ENCODE measurements at places on chromosomes 12 and 14.

DNA sequence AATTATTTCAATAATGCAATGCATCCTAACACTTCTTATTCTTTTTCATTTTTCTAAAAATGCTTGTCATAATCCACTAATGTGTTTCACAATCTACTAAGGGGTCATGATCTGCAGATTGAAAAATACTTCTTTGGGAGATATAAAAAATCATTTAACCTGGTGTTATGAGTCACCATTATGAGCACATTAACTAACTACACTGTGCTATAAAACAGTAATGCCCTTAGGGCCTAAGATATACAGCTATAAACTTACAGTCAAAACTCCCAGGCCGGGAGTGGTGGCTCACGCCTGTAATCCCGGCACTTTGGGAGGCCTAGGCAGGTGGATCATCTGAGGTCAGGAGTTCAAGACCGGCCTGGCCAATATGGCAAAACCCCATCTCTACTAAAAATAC, 14.2 kb downstream of the ATXN2 start:
- H3K27ac ChIP-seq = no peak overlapping the region
- H3K27me3 ChIP-seq = no peaks in the 10 kb centered on the region
- H3K4me3 ChIP-seq = no peak overlapping the region
- no peak for DNase-seq

- no peak overlapping the region for H3K27ac ChIP-seq
- DNase-seq = peak; percentile 70
- no peak overlapping the region for H3K4me3 ChIP-seq
- H3K4me1 ChIP-seq = no peaks in the 10 kb centered on the region
Observed at GRCh38 chr14:33676135-33676566, 274.7 kb downstream of the EGLN3 start.

DNA sequence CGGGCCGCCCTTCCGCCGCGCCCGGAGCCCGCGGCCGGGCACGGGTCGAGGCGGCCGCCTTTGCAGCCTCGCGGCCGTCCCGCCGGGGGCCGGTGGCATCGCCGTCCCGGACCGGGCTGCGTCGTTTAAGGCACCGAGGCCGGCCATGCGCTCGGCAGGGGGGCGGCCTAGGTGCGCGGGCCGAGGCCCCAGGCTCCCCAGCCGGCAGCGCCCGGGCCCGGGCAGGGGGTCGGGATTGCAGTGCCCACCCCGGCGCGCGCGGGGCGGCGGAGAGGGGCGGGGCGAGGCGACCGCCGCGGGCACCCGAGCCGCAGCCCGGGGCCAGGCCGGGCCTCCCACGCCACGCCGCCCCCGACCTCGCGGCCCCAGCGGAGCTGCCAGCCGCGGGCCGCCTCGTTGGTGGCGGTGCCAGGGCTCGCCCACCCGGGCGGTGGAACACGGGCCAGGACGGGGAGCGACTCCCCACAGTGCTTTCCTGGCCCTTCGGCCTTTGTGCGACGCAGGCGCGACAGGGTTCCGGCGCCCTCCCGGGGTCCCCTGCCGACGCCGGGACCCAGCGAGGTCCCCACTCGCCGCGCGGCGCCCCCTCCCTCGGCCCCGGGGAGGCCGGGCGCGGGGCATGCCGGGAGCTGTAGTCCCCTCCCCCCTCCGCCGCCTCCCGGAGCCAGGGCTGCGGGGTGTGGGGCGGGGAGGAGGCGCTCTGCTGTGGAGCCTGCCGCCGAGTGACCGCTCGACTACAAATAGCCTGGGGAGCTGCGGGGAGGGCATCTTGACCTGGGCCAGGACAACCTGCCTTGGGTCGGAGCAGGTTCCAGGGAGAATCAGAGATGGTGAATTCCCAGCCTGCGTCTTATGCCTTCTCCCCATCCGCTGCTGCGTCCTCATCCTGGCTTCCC, 769 bp downstream of the FKBP4 start:
- peak; percentile 49 for DNase-seq
- H3K4me1 ChIP-seq = peaks cover 2% of the 10 kb centered on the region
- H3K36me3 ChIP-seq = peaks cover 19% of the 10 kb centered on the region
- no peaks in the 10 kb centered on the region for H3K27me3 ChIP-seq
- H3K4me3 ChIP-seq = peak overlapping the region; percentile 77

DNA sequence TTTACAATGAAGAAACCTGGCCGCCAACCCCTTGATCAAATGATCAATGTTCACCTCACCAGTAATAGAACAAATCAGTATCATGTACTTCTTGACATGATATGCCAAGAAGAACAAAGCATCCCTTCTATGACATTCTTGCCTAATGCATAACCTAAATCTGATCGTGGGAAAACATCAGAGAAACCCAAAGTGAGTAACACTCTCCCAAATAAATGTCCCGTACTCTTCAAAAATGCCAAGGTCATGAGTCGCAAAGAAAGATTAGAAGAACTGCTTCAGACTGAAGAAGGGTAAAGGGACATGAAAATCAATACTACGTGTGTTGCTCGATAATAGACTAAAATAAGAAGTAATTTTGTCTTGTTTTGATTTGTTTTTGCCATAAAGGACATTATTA, 11.4 kb upstream of the SLC25A3 start:
- H3K4me1 ChIP-seq = no peaks in the 10 kb centered on the region
- no peak overlapping the region for H3K27ac ChIP-seq
- no peaks in the 10 kb centered on the region for H3K36me3 ChIP-seq
- DNase-seq = peak; percentile 54
- H3K4me3 ChIP-seq = no peak overlapping the region
- no peaks in the 10 kb centered on the region for H3K27me3 ChIP-seq

DNA sequence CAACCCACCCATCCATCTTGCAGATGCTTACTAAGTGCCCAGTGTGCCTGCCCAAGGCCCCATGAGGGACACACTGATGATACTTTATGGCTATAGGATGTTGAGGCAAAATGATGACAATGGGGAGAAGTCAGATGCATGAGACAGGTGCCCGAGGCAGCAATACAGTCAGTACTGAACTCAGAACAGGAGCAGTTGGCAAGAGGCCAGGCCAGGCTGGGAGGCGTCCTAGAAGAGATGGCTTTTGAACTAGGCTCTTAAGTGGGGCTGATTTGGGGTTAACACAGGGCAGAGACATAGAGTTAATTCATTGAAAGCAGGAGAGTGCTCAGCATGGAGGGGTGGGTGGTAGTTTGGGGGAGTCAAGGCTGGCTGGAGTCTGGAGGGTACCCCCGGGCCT, 15.6 kb downstream of the PLBD2 start:
- DNase-seq = no peak
- H3K27ac ChIP-seq = no peak overlapping the region
- H3K36me3 ChIP-seq = peaks cover 7% of the 10 kb centered on the region
- H3K4me1 ChIP-seq = no peaks in the 10 kb centered on the region
- no peak overlapping the region for H3K4me3 ChIP-seq
- H3K27me3 ChIP-seq = no peaks in the 10 kb centered on the region

- H3K4me3 ChIP-seq = no peak overlapping the region
- DNase-seq = no peak
- H3K27ac ChIP-seq = no peak overlapping the region
- H3K4me1 ChIP-seq = no peaks in the 10 kb centered on the region
- no peaks in the 10 kb centered on the region for H3K27me3 ChIP-seq
Observed at GRCh38 chr14:55327179-55327578, 56.0 kb downstream of the FBXO34 start.

- H3K27me3 ChIP-seq = no peaks in the 10 kb centered on the region
- no peak overlapping the region for H3K27ac ChIP-seq
- DNase-seq = no peak
Observed at GRCh38 chr12:66965621-66966020, 286.7 kb upstream of the GRIP1 start.

DNA sequence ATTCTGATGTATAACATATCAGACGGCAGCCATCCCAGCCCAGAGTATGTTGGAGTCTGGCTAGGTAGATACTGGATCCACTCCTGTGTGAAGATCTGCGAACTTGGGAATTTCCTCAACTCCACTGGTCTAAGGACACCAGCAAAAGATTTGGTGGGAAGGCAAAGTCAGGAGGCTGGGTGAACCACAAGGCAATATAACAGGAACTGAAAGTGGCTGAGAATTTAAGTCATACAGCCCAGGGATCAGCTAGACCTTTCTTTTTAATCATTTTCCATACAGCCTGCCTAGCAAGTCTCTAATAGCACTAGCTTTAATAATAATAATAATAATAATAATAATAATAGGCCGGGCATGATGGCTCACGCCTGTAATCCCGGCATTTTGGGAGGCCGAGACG, 34.8 kb downstream of the BRAP start:
- no peak overlapping the region for H3K4me3 ChIP-seq
- H3K4me1 ChIP-seq = no peaks in the 10 kb centered on the region
- DNase-seq = no peak
- H3K27ac ChIP-seq = no peak overlapping the region
- H3K27me3 ChIP-seq = no peaks in the 10 kb centered on the region
- peaks cover 2% of the 10 kb centered on the region for H3K36me3 ChIP-seq

GRCh38 chr14:74703043-74703442, 9.8 kb downstream of the AREL1 start:
- DNase-seq = no peak
- H3K4me3 ChIP-seq = no peak overlapping the region
- no peaks in the 10 kb centered on the region for H3K27me3 ChIP-seq
- H3K36me3 ChIP-seq = peaks cover 3% of the 10 kb centered on the region

- no peak overlapping the region for H3K27ac ChIP-seq
- no peaks in the 10 kb centered on the region for H3K4me1 ChIP-seq
- H3K36me3 ChIP-seq = no peaks in the 10 kb centered on the region
- no peak overlapping the region for H3K4me3 ChIP-seq
- H3K27me3 ChIP-seq = no peaks in the 10 kb centered on the region
Observed at GRCh38 chr14:39211109-39211741, 22.5 kb upstream of the MIA2 start.
